ENCODE measurements at places on chromosomes 7 and 10.

- DNase-seq: no peak
Measured at GRCh38 chr10:90871279-90871765, 452 bp upstream of the RPP30 start.

- no peak for DNase-seq
Measured at GRCh38 chr7:40095695-40096327, 38.6 kb downstream of the MPLKIP start.

DNA sequence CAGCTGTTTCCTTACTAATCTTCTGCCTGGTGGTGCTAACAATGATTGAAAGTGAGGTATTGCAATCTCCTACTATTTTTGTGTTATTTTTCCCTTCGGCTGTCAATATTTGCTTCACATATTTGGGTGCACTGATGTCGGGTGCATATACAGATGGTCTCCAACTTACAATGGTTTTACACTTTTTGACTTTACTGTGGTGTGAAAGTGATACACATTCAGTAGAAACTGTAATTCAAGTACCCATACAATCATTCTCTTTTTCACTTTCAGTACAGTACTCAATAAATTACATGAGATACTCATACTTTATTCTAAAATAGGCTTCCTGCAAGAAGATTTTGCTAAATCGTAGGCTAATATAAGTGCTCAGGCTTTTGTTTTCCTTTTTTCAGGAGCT is 73.2 kb downstream of the RNF216 start:
- no peak for DNase-seq

DNA sequence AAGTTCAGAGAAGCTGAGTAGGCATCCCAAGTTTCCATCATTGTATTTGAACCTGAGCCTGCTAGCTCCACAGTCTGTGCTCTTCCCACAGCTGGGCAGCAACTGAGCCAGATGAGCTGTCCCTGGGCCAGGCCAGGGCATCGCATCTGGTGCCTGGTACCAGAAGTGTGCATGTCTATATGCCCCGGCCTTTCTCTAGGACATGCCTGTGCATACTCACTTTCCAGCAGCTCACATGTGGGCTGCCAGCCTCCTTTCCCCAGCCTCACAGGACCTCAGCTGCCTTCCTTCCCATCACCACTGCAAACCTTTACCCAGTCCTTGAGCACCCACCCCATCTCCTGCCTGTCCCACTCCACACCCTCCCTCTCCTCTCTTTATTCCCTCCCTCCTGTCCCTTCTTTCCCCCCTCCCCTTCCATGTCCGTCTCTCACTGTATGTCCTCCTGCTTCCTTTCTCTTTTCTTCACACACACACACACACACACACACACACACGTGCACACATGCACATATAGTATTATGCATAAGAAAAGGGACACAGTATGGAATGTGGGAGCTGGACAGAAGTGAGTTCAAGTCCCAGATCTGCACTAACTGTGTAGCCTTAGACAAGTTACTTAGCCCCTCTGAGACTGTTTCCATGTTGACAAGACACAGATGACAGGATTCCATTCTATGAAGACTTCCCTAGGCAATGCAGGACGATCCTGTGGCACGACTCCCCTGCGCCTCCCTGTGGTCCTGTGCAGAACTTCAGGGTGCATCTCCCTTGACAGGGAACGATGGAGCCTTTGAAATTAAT is 10.9 kb downstream of the CDHR1 start:
- no peak for DNase-seq

DNA sequence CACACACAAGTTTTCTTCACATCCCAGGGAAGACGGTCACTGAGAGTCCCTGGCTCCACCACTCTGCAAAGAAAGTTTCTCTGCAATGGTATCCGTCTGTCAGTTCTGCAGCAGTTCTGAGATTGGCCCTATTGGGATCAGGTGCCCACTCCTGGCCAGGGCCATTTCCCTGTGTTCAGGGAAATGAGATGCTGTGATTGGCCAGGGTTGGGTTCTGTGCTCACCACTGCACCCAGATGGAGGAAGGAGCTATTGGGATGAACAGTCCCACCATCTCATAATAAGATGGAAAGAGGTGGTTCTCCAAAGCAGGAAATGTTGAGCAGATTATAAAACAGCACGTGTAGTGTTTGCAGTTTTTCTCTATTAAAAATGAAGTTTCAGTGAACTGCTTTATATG is 13.3 kb upstream of the PIP4K2A start:
- no peak for DNase-seq

DNA sequence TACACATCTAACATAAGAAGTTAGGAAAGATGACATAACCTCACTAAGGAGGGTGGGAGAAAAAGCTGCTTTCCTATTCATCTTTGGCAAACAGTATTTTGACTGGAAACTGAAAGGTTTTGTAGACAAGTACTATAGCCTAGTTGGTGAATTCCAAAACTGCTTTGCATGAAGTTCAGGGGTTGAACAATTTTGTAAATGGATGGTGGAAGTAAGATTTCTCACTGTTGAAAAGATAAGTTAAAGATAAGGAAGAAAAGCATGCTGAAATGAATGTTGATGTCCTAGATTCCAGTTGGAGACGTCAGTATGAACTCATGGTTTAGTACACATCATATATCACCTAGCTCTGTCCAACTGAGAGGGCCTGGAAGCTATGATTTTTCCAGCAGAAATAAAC is 159.1 kb upstream of the FEZF1 start:
- DNase-seq: no peak

DNA sequence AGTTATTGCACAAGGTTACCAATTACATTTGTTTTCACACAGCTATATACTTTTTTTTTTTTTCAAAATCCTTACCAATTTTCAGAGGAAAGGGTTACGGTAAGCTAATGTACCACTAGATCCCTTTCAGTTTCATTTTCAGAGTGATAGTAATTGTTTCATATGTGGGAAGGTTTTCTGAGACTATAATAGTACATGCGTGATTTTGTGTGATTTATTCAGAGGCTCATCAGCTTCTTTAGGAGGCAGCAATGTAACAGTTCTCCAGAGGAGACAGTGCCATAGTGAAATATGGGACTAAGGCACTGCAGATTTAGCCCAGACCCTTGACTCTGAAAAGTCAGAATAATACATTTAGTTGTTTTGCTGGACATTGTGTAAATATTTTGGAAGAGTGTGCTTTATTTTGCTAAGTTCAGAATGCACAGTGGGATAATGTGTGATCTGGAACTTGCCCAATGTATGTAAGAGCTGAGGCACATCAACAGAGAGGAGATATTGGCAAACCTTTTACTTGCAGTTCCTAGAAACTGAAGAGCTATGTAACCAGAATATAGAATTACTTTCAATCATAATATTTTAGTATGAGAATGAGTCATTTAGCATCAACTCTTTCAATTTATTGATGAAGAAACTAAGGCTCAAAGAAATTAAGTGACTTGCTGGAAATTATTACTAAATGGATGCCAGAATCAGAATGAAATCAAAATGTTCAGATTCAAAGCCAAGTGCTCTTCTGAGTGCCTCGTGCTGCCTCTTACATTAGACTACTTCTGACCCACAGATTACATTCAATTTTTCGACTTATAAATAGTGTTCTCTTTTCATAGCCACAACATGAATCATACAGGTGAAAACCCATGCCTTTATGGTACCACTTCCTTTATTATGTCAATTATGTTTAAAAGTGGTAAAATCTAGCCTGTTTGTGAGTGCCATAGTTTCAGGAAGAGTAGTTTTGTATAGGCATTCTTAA is 207.7 kb upstream of the TEX47 start:
- DNase-seq: no peak

- DNase-seq: no peak
Measured at GRCh38 chr7:55486192-55486590, 86.1 kb downstream of the VOPP1 start.

DNA sequence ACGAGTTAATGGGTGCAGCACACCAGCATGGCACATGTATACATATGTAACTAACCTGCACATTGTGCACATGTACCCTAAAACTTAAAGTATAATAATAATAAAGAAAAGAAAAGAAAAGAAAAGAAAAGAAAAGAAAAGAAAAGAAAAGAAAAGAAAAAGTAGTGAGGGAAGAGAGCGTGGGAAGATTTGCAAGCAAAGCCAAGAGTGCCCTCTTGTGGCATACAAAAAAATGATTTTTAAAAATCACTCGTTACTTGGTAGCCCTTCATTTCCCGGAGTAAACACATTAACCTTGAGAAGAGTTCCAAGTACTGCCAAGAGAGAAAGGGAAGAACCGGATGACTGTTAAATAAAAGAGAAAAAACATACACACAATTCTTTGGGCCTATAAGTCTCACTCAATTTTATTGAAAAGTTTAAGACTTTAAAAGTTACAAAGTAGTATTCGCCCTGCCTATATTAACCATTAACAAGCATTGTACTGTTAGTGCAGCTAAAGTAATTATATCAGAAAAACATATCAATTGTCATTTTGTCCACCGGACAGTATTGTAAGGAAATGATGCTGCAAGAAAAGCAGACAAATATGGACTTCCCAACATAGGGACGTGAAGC is 6.2 kb upstream of the CH25H start:
- DNase-seq: no peak

- no peak for DNase-seq
Measured at GRCh38 chr7:158740657-158741293, 36.2 kb upstream of the NCAPG2 start.

- no peak for DNase-seq
Measured at GRCh38 chr7:34175837-34176236, 270.5 kb downstream of the BMPER start.

GRCh38 chr7:133167300-133167699 is 85.4 kb upstream of the CHCHD3 start:
- no peak for DNase-seq

DNA sequence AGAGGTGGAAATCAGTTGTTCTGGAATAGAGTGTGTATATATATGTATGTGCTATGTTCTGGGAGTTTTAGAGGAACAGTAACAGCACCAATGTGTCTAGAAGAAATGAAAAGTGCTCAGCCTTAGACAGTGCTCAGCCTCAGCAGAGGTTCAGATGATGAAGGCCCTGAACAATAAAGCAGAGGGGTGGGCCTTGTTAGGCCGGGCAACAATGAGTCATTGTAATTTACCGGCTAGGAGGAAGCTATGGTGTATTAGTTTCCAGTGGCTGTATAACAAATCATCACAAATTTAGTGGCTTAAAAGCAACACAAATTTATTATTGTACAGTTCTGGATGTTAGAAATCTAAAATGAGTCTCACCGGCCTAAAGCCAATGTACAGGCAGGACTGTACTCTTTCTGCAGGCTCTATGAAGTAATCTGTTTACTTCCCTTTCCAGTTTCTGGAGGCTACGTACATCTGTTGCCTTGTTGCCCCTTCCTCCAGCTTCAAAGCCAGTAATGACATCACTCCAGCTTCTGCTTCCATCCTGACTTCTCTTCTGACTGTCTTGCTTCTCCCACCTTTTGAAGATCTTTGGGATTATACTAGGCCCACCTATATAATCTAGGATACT is 84.6 kb downstream of the CH25H start:
- no peak for DNase-seq

DNA sequence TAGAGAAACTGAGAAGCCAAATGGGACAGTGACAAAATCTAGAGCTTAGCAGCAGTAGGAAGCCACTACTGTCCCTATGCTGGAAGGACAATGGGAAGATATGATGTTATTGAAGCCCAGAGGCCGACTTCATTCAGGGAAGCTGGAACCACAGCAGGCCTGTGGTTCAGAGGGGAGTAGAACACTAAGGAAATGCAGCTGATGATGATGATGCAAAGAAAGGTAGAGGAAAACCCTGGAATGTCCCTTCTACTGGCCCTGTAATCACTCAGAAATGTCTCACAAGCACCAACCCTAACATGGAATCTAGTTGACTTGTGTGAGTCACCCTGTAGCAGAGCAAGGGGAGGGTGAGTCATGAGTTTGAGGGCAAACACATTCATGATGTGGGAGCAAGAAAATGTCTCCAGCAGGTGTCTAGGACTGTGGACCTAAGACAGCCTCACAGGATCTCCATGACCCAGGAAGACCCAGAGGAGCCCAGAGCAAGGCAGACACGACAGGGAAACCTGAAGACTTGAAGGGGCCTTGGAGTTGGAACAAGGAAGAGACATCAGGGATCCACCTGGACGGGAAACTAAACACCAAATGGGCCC is 37.0 kb upstream of the LRRC17 start:
- no peak for DNase-seq

- DNase-seq: no peak
Measured at GRCh38 chr7:88229302-88229995, 9.6 kb upstream of the SRI start.

DNA sequence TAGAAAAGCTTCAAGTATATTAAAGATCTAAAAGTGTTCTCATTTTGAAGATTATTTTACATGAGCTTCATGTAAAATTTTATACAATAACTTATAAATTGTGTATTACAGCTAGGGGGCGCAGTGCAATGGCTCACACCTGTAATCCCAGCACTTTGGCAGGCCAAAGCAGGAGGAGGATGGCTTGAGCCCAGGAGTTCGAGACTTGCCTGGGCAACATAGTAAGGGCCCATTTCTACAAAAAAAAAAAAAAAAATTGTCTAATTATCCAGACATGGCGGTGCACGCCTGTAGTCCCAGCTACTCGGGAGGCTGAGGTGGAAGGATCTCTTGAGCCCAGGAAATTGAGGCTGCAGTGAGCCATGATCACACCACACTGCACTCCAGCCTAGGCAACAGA is 16.6 kb downstream of the ACBD5 start:
- peak; percentile 5 for DNase-seq

- DNase-seq: no peak
Measured at GRCh38 chr7:143069912-143070500, 17.9 kb downstream of the OR6V1 start.

GRCh38 chr10:78362406-78363022 is 328.9 kb downstream of the RPS24 start:
- no peak for DNase-seq

DNA sequence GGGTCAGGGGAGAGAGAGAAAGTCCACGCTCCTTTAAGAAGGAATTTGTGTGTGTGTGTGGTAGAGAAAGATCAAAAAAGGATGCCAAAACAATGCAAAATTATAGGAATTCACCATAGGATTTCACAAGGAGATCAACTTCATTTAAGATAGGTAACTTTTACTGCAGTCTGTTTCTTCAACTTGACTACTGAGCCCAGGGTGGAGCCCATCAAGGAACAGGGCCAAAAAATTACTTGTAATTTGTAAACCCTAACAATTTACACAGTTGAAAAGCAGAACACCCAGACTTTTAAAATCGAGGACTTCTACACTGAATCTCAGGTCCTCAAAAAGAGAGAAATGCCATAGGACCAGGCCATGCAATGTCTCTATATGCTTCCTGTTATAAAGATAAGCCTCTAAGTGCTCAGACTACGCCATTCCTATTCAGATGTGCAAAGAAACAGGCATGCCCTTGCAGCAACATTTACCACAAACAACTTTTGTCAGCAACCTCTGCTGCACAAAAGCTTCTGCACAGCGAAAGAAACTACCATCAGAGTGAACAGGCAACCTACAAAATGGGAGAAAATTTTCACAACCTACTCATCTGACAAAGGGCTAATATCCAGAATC is 10.6 kb upstream of the GIMAP4 start:
- no peak for DNase-seq

DNA sequence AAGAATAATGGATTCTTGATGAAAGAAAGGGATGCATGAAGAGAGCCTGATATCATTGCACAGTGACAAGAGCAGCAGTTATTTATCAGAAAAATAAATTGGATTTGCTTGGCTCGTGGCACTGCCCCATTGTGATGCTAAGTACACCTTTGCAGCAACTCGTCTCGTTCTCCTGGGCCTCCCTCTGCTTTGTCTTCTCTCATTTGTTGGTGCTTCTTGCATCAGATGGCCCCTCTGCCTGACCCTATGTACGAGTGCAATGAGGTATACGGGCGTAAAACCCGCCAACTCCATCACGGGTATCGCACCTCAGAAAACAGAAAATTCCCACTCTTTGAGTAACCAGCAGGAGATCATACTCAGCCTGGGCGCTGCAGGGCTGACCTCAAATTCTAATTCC is 107.2 kb upstream of the C10orf90 start:
- no peak for DNase-seq

GRCh38 chr10:17396004-17396403 is 58.4 kb downstream of the ST8SIA6 start:
- DNase-seq: no peak
